Astrocyte (in vitro differentiated cells and primary cell): ENCODE measurements at places on chromosomes 13 and 19.

- peak; percentile 41 for DNase-seq
Observed at GRCh38 chr19:44609219-44609618, 4.1 kb upstream of the IGSF23 start.

GRCh38 chr13:84867246-84867645 is 932.0 kb downstream of the SLITRK6 start:
- DNase-seq, result no peak

- DNase-seq, result no peak
Observed at GRCh38 chr19:6354098-6354674, 7.1 kb upstream of the CLPP start.

- DNase-seq, result peak; percentile 80
Observed at GRCh38 chr13:45370922-45371406, 30.0 kb upstream of the TPT1 start.

- no peak for DNase-seq
Observed at GRCh38 chr19:30887042-30887441, 462.2 kb downstream of the TSHZ3 start.

DNA sequence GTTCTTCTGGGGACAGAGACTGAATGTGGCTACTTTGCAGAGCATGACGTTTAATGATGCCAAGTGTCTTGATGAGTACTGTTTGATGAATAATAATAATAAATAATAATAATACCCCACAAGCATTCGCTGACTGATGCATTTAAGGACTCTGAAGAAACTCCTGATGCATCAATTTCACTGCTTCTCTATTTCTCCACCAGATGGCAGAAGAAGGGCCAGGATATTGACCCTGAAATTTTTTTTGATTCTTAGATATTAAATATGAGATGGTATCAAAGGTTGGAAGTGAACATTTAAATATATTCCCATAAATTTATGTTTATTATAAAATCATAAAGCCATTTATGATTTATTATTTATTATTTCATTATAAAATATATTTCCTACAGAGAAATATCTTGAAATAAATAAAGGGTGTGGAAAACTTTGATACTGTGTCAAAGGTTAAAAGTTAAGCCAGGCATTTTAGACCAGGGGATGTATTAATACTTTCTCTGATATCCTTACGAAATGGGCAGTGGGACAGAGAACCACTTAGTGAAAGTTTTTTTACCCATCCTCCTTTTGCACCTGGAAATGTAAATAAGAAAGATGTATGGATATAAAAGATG is 170.9 kb downstream of the LACC1 start:
- DNase-seq, result no peak

DNA sequence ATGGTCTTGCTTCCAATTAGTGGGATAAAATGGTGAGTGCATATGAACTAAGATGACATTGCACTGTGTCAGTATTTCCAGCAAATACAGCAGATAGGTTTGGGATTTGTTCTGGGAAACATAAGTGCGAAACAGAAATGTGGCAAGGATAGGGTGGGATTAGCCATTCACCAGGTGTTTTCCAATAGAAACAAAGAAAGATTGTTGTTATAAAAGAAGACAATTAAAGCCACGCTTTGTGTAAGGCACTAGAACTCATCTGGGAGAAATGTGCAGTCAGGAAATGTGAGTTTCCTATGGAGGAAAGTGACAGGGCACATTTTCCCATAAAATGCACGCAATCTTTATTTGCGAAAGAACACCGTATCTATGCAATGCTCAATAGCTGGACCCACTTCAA is 1547.8 kb downstream of the EFNB2 start:
- DNase-seq, result no peak

DNA sequence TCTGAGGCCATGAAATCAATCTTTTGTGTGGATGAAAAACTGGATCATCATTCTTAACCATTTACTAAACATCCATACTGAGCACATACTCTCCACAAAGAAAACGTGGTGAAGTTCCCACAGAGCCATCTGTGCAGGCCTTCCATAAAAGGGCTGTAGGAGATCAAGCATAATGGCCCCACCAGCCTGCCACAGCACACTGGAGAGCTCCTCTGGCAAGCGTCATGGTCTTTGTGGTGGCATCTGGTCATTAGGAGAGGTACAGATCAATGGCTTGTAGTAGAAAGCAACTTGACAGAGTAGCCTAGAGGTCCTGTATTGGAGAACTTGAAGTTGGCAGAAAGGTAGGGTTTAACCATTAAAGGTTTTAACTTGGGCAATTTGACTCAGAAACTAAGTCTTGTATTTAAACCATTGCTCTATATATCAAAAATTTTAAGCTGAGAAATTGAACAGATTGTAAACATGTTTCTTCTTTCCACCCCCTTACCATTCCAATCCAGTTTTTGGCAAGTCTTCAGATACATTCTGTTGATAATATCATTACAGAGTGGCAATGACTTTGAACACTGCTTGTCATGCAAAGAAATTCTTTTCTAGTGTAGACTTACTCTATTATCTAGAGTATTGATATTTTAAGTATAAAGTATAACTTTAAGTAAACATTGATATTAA is 128.3 kb downstream of the LMO7 start:
- no peak for DNase-seq
